HCT116 (cell line): ENCODE measurements at places on chromosomes 13 and 19. TPM values are rescaled to one million over a fixed set of nuclear protein-coding genes. Genes with fewer than 3 reads are reported as not detected.

DNA sequence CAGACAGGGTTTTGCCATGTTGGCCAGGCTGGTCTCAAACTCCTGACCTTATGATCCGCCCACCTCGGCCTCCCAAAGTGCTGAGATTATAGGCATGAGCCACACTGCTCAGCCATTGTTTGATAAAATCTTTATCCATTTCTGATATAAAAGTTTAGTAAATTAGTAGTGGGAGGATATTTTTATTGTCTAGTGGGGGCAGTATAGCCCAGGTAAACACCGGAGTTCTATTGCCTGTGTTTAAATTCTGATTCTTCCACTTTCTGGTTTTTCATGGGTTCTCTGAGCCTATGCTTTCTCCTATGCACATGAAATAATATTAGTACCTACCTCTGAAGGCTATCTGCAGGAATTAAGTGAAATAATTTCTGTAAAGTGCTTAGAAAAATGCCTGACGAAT lies 20.1 kb upstream of the ARHGEF18 start:
- DNase-seq = no peak

DNA sequence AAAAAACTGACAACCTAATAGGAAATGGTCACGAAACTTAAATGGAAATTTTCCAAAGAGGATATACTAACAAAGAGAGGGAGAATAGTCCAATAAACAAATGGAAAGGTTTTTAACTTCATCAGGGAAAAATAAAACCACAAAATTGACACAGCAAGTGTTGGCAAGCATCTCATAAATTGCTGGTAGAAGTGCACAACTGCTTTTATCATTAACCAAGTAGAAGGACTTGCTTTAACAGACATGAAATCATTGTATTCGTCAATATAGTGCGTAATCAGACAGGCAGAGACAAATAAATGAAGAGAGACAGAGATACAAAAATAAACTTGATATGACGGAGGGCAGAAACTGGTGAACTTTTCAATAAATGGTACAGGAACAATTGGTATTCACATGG lies 7.4 kb downstream of the TGDS start:
- no peak for DNase-seq

DNA sequence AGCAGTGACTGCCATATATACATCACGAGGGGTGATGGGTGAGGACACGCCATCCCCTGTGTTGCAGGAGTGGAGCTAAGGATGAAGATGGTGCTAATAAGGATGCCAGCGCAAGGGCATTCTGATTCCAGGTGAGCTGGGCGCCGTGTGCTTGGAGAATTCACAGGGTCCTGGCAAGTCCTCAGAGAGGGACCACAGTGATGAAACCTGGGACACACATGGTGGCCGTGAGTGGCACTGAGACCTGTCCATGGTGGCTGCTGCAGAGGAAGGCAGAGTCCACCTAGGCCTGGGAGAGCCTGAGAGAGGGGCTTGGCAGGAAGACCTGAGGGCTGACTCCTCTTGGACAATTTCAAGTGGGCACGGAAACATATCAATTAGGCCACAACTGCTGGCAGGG lies 65.2 kb downstream of the RFX2 start:
- no peak for DNase-seq

GRCh38 chr13:78609464-78610205 lies 6.3 kb upstream of the POU4F1 start:
- DNase-seq = no peak

GRCh38 chr19:11012507-11012906 lies 51.7 kb downstream of the SMARCA4 start:
- DNase-seq = no peak

RASL11A gene
- 5.0 TPM for total RNA-seq

ELOF1 gene
- total RNA-seq = 74.5 TPM

CGB2 gene
- 5.0 TPM for total RNA-seq

- no peak for DNase-seq
Measured at GRCh38 chr19:29641597-29641996, 23.7 kb upstream of the PLEKHF1 start.

- no peak for DNase-seq
Measured at GRCh38 chr13:98308086-98308911, 131.2 kb upstream of the RNF113B start.
